EH (cell line): ENCODE measurements at places on chromosomes 16 and 17.

GRCh38 chr17:39244600-39245570 is 19.1 kb upstream of the STAC2 start:
- DNase-seq: peak; percentile 78

DNA sequence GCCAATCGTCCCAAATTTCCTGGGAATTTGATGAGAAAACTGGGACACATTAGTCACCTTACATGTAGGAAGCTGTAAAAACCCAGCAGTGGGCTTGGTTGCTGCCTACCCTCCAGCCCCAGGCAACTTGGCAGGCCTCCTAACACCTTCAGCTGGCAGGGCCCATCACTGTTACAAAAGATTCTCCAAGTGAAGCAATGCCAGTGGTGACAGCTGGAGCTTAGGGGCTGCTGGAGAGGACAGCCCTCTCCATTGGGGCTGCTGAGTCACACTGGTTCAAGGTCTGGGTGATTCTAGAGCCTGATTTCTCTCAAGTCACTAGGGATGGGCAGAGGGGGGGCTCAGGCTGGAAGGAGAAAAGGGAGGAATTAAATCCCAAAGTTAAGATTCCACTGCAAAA is 180.6 kb downstream of the COPRS start:
- DNase-seq: peak; percentile 72

DNA sequence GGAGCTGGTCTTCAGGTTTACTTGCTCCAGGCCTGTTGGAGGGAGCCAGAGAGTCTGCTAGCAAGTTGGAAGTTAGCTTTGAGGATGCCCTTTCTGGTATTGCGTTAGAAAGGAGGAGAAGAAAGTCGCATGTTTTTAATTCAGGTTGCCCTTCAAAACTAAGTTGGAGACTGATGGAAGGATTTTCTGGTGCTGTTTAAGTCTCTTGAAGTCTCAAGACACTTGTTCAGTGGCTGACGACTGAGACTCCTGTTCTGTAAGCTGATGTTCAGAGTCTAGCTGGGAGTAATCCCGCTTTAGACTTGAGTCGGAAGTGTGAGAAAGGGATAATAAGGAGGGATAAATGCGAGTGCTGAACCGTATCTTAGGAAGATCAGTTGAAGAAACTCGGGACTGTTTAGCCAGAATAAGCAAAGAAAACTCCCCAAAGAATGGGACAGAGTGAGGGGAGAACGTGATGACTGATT is 740 bp downstream of the AATF start:
- DNase-seq: peak; percentile 45

DNA sequence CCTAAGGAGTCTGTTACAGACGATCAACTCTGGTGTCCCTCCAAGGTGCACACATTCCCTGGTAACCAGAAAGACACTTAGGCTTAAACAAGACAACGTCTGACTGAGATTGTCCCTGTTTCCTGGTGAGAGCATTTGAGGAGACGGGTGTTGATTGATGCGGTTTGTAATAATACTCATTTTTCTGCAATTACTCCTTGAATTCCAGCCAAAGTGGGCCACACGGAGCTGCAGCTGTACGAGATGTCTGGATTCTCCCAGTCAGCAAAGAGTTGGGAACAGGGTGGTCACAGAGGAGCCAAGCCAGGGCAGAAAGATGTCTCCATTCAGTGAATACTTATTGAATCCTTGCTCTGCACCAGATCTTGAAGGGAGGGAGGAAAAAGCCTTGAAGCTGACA is 30.9 kb upstream of the CES5A start:
- no peak for DNase-seq

- peak; percentile 3 for DNase-seq
These were observed 896.2 kb downstream of the CDH11 start for GRCh38 chr16:64225696-64226095.

DNA sequence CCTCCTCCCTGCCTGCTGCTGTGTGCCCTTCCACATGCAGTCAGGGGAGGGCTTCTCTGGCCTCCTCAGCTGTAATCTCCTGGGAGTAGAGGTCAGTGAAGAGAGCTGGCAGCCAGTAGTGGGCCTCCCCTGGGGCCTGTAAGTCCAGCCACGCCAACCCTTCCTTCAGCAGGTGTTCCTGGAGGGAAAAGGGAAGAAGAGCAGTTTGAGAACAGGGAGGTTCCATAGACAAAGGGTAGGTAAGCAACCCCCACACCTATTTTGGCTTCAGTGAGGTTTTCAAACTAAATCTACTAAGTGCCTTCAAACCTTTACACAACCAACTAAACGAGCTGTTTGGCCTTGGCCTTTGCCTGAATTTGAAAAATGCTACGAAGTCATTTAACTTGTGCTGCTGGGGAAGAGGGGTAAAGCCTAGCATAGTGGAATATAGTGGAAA is 14.2 kb downstream of the SNF8 start:
- DNase-seq: no peak

DNA sequence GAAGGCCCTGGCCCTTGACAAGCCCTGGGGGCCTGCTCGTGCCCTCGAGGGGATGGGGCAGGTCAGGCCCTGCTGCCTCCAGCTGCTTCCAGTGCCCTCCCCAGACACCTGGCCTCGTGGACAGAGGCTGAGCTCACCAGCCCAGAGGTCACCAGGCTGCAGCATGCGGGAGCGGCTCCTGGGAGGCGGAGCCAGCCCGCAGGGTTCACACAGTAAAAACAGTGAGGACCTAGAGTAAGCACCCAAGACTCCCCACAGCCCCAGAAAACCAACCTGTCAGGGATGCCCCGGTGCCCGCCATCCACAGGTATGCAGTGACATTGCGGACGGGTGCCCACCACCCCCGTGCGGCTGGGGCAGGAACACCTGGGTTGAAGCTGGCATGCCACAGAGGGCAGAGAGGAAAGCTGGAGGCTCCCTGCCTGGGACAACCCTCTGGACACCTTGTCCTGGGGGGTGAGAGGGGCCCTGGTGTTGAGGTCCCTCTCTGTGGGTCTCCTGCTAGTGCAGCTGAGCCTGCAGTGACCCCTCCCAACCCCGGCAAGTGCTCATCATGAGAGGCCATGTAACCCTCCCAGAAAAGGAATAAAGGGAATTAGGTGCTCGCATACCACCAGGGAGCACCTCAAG is 62.1 kb downstream of the LMF1 start:
- no peak for DNase-seq

DNA sequence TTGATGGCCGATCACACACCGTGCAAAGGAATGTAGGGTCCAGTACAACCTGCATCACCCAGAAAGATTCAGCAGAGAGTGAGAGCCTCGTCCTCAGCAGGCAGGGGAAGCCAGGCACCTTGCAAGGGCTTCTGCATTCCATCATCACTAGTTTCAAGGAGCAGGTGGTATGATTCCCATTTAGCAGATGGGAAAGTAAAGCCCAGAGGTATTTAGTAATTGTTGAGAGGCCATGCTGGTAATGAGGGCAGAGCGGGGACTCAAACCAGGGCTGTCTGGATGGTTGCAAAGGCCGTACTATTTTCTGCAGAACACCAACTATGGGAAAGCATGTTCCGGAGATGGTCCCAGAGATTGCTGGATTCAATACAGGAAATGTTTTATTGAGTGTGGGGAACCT is 65.8 kb upstream of the MRTFB start:
- no peak for DNase-seq

GRCh38 chr16:29989111-29989858 is 6.1 kb downstream of the HIRIP3 start:
- no peak for DNase-seq

- DNase-seq: no peak
These were observed 9.9 kb downstream of the CAPNS2 start for GRCh38 chr16:55576384-55576783.

DNA sequence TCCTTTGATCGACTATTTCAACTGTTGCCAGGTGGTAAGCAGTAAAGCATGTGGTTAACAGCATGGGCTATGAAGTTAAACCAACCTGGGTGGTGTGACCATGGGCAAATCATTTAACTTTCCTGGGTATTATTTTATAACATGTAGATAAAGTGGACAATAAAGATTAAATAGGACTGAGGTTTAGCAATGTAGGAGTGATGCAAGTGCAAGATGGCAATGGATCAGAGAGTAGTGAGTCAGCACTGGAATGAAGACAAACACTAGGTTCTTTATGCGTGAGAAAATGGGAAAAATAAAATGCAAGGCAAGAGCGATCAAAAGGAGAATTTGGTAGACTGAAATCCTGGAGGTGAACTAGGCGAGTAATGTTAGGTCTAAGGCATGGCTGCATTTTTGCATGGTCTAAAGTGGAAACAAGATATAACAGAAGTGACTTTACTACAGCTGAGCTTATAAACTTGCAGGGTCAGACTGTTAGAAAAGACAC is 222.4 kb upstream of the AXIN2 start:
- DNase-seq: peak; percentile 92

DNA sequence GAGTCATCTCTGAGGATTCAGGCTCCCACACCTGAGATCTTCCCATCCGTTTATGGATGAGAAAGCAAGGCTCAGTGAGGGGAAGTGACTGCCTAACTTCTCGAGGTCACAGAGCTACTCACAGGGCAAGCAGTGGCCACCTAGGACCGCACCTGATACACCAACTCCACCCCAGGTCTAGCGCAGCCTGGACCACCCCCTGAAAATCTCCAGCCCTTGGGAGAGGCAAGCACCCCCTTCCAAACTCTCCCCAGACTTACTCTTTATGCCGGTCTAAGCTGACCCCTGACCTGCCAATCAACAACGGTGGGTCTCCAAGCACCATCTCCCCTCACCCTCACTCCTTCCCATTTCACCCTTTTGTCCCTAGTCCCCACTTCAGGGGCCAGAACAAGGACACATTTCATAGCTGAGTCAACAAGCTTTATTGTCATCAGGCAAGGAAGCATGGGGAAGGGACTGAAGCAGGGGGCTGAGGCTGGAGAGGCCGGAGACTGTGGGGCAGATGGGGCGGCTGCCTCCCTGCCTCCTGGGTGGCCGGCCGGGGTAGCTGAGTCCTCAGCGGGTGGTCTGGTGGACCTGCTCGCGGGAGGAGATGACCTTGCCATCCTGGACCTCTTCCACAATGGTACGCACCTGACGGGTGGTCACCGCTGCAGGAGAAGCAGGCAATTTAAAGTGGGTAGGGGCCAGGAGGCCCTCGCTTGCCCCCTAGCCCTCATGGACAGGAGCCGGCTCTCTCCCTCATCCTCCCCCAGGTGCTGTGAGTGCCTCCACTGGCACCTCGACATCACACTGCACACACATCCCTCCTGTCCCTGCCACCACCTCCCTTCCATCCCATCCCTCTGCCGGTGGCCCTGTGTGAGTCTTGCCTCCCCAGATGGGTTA is 5.1 kb downstream of the KRT17 start:
- DNase-seq: no peak

DNA sequence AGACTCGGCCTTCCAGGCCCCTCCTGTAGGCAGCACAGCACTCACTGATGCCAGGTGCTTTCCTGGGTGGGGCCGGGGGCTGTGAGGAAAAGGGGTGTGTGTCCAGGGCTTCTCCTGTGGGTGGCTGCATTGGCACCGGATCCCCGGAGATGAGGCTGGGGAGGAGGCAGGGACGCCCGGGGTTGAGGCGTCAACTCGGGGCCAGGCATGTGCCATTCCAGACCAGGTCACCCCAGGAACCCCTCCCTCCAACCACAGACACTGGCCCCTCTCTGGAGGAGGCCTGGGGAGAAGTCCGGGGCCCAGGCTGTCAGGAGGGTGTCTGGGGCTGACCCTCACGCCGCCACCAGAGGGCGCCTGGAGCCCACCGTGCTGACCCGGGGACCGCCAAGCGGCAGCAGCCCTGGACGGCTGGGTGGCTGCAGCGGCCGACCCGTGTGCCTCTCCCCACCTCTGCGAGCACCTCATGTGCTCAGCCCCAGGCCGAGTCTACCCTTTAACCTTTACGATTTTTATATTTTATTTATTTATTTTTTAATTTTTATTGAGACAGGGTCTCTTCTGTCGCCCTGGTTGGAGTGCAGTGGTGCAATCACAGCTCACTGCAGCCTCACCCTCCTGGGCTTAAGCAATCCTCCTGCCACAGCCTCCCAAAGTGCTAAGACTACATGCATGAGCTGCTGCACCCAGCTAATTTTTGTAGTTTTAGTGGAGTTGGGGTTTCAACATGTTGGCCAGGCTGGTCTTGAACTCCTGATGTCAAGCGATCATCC is 3.2 kb upstream of the METRN start:
- DNase-seq: peak; percentile 73

- DNase-seq: no peak
These were observed 33.1 kb upstream of the COL1A1 start for GRCh38 chr17:50234581-50234980.

DNA sequence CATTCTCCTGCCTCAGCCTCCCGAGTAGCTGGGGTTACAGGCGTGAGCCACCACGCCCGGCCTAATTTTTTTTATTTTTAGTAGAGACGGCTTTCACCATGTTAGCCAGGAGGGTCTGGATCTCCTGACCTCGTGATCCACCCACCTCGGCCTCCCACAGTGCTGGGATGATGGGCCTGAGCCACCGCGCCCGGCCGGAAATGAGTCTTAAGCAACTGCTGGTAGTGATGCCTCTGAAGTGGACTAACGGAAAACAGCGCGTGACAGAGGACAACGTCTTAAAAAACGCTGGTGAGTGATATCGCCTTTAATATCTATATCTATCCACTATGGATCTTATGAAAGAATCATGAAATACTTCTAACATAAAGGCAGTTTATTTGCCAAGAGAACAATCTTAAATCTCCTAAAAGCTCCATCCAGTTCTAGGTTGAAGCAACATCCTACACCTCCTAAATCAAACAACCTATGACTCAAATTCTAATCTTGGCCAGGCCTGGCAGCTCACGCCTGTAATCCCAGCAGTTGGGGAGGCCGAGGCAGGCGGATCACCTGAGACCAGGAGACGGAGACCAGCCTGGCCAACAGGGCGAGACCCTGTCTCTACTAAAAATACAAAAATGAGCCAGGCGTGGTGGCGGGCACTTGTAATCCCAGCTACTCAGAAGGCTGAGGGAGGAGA is 69.8 kb downstream of the NXN start:
- peak; percentile 89 for DNase-seq

DNA sequence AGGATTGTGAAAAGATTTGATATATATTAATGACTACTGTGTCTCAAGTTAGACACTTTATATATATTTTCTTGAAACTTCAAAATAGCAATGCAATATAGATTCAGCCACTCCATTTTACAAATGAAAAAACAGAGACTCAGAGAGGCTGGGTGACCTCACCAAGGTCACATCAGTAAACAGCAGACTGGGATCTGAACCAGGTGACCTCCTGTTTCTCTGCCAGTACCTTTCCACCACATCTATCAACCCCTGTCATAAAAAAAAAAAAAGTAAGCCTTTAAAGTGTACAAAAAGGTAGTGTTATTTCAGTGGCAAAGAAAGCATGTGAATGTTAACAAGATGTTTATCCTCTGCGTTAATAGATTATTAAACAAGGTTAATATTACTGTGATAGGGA is 466.5 kb upstream of the DYNLRB2 start:
- no peak for DNase-seq
